Activated B cell treated with CpG ODN at 0.5 μM for 24 hours (primary cell): ENCODE measurements at places on chromosomes 7 and 10. TPM values are rescaled to one million over a fixed set of nuclear protein-coding genes. Genes with fewer than 3 reads are reported as not detected.

Gene HDAC9
- total RNA-seq: 136 and 149 TPM in 2 replicates

Gene NUTM2A
- 1.0 and 1.3 TPM in 2 replicates for total RNA-seq

Gene HTRA1
- not detected in 2 replicates for total RNA-seq

Gene ITIH5
- total RNA-seq: not detected in 2 replicates

Gene TMEM139
- total RNA-seq: 0.34 and 0.47 TPM in 2 replicates

Gene WNT16
- 4.9 and 6.7 TPM in 2 replicates for total RNA-seq

Gene CDK5
- total RNA-seq: 7.5 and 8.1 TPM in 2 replicates

Gene AFAP1L2
- 0.89 and 1.3 TPM in 2 replicates for total RNA-seq

Gene SLC18A2
- total RNA-seq: not detected in 2 replicates

Gene DOCK4
- total RNA-seq: 0.61 and 0.73 TPM in 2 replicates

Gene CLRN3
- total RNA-seq: not detected in 2 replicates

Gene TFR2
- total RNA-seq: 7.5 and 8.5 TPM in 2 replicates

Gene ANKIB1
- total RNA-seq: 42.5 and 50.6 TPM in 2 replicates

Gene MYH16
- total RNA-seq: not detected in 2 replicates

Gene FAM13C
- not detected in 2 replicates for total RNA-seq

Gene GIMAP4
- 0.29 and 0.40 TPM in 2 replicates for total RNA-seq

Gene GNAI1
- total RNA-seq: 0.29 and 0.35 TPM in 2 replicates

Gene SUN3
- total RNA-seq: not detected in 2 replicates

Gene FAM25A
- not detected in 2 replicates for total RNA-seq

Gene FGFBP3
- 1.8 and 2.0 TPM in 2 replicates for total RNA-seq

Gene VENTX
- 0.13 TPM in 1 of 2 replicates, not detected in the other for total RNA-seq

Gene TRIM4
- total RNA-seq: 33.1 and 35.8 TPM in 2 replicates

Gene SPDYE2
- total RNA-seq: 0.29 TPM in 1 of 2 replicates, not detected in the other

Gene SEMA4G
- 0.60 and 0.78 TPM in 2 replicates for total RNA-seq

Gene COL26A1
- total RNA-seq: not detected in 2 replicates

Gene PHKG1
- total RNA-seq: 2.0 and 3.4 TPM in 2 replicates

Gene ZNF783
- total RNA-seq: 28.5 and 34.1 TPM in 2 replicates

Gene BAMBI
- total RNA-seq: 0.16 and 0.32 TPM in 2 replicates

Gene SPDYE16
- 0.59 TPM in 1 of 2 replicates, not detected in the other for total RNA-seq

Gene NKX1-2
- not detected in 2 replicates for total RNA-seq

Gene SPDYE3
- not detected in 2 replicates for total RNA-seq

Gene CYP26A1
- total RNA-seq: 0.13 TPM in 1 of 2 replicates, not detected in the other

Gene NPSR1
- total RNA-seq: not detected in 2 replicates

Gene CALHM3
- not detected in 2 replicates for total RNA-seq

Gene BMPER
- total RNA-seq: not detected in 2 replicates

Gene PRSS37
- total RNA-seq: not detected in 2 replicates

Gene CYP3A7
- total RNA-seq: not detected in 2 replicates

Gene CRPPA
- total RNA-seq: 0.91 and 1.5 TPM in 2 replicates

Gene CAMK1D
- 51.7 and 58.8 TPM in 2 replicates for total RNA-seq
